ENCODE measurements at places on chromosomes 5 and 9.

- DNase-seq, result peak; percentile 52
These were observed 193.2 kb downstream of the MAPKAP1 start for GRCh38 chr9:125513668-125514413.

- peak; percentile 27 for DNase-seq
These were observed 73.8 kb downstream of the MED27 start for GRCh38 chr9:132005899-132006298.

- DNase-seq, result no peak
These were observed 332.7 kb downstream of the DIRAS2 start for GRCh38 chr9:90309809-90310520.

- DNase-seq, result peak; percentile 10
These were observed 75.5 kb upstream of the ELL2 start for GRCh38 chr5:96037128-96037527.

GRCh38 chr9:17556935-17557334 is 21.9 kb upstream of the SH3GL2 start:
- no peak for DNase-seq

DNA sequence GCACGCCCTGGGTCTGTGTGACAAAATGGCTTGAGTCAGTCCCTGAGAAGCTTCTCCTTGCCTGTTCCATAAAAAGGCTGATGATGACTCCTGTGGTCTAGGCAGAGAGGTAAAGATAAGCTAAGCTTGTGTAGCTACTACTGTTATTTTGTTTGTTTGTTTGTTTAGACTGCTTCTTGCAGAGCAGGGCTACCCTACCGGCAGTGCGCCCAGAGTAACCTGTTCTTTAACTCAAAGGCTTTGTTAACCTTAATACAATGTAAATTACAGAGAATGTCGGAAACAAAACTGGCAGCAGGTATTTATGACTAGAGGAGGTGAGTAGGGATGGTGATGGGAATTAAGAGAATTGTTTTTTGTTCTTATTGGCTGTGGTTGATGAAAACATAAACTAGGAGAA is 87.6 kb downstream of the F2RL2 start:
- DNase-seq, result no peak

- DNase-seq, result peak; percentile 24
These were observed 35.1 kb upstream of the ADRB2 start for GRCh38 chr5:148791334-148791667.

DNA sequence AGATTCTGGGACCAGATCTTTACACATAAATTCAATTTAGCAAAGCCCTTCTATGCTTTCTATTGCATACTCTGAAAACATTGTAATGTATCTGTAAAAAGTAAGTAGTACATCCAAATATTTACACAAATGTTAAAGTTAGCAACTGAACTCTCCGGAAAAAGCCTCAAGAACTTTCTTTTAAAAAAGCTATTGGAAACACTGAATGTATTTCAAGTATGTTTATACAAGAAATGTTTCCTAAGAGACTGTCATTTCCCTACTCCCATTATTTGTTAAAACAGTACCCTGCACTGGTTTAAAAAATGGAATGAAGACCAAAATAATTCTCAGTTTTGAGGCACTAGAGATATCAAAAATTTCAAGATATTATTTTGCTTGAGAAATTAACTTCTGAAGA is 44.8 kb upstream of the TRIM36 start:
- DNase-seq, result no peak

DNA sequence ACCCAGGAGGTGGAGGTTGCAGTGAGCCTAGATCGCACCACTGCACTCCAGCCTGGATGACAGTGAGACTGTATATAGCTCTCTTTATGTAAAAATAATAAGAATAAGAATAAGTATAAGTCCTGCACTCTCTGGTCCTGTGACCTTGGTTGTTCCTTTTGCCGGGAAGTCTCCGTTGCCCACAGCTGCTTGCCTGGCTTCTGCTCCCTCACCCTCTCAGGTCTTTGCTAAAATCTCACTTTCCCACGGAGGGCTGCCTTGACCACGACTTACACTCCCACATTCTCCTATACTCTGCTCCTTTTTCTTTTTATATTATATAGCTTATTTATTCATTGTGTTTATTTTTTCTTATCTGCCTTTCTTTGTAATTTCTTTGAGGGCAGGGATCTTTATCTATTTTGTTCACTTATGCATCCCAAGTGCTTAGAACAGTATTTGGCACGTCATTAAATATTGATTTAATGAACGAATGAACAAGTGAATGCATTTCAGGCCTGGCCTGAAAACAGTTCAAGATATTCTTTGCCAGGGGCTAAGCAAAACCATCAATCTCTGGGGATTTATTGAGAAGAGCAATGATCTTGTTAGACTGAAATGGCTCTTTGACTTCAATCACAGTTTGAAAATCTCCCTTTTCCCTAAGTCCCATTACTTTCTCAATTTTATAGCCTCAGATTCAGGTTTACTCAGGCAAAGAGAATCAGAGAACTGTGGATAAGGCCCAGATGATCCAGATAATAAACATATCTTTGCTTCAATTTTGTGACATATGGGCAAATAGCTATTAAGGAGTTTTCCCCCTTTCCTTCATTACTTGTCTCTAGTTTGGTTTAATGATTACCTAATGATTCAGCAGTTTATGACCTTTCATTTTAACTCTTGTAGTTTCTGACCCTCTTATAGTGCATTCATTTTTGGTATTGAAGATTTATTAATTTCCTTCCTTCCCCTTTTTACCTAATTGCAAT is 60.8 kb upstream of the TMC1 start:
- DNase-seq, result no peak

All from AG20443 (cell line).